Stimulated activated CD8-positive, alpha-beta memory T cell treated with anti-CD3 and anti-CD28 coated beads, Interleukin-7, amount 100 ng/mL, for 1 hour (primary cell): ENCODE measurements at places on chromosomes 5 and 9.

- no peak for DNase-seq
These were observed 67.8 kb upstream of the HSPB3 start for GRCh38 chr5:54387659-54388232.

GRCh38 chr5:146528236-146528635 is 12.2 kb upstream of the GPR151 start:
- no peak for DNase-seq

- DNase-seq, result no peak
These were observed 714 bp upstream of the CETN3 start for GRCh38 chr5:90410178-90410762.

- DNase-seq, result no peak
These were observed 262.5 kb upstream of the CHD1 start for GRCh38 chr5:99191206-99191745.

GRCh38 chr5:59276917-59277372 is 616.6 kb downstream of the PDE4D start:
- no peak for DNase-seq

DNA sequence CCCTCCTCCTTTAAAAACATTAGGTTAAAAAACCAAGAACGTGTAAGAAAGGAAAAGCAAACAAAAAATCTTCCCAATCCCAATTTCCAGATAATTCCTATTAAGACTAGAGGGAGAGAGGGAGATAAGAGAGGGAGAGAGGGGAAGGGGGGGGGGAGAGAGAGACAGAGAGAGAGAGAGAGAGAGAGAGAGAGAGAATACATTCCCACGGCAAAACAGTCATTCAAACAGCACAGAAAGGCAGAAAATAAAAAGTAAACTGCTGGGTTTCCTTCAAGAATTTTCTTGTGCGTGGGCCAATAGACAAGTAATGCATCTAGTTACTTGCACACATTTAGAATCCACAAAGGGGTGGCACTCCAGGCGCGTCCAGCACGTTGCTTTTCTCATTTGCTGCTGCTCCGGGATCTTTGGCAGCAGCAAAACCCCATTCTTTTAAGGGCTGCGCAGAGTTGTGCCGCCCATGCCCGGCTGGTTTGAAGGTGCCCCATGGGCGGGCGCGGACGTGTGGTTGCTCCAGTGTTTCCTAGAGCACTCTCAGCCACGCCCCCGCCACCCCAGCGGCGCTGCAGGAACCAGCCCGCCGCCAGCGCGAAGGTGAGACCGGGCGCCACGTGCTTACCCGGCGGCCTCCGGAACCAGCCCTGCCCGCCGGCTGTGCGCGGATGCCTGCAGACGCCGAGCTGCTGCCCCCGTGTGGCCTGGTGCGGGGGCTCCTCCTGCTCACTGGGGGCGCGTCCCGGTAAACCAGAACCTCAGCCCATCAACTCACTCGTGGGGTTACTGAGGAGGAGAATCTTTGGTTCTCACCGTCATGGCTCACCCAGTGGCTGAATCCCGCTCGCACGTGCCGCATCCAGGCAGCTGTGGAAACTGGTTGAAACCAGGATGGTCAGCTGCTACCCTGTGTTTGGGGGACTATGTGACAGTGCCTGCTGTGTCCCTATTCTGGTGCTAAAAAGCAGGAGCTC is 44.6 kb downstream of the STC2 start:
- DNase-seq, result peak; percentile 23

DNA sequence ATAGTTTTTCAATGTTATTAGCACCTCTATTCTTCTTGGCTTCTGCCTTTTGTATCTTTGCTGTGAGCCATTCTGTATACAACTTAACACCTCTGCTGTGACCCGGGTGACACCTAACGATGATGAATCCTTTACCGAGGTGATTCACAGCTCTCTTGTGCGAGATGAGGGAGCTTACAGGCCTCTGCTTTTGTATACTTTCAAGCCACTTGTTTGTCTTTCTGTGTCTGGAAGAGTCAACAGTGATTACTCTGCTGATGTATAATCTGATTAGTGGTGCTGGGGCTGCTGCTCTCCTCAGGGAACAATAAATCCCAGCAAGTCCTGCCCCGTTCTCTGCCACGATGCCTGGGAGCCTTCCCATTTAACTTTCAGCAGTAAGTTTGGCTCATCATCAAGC is 442.9 kb upstream of the SGCD start:
- DNase-seq, result no peak

GRCh38 chr9:110153431-110153830 is 54.5 kb downstream of the C9orf152 start:
- no peak for DNase-seq

DNA sequence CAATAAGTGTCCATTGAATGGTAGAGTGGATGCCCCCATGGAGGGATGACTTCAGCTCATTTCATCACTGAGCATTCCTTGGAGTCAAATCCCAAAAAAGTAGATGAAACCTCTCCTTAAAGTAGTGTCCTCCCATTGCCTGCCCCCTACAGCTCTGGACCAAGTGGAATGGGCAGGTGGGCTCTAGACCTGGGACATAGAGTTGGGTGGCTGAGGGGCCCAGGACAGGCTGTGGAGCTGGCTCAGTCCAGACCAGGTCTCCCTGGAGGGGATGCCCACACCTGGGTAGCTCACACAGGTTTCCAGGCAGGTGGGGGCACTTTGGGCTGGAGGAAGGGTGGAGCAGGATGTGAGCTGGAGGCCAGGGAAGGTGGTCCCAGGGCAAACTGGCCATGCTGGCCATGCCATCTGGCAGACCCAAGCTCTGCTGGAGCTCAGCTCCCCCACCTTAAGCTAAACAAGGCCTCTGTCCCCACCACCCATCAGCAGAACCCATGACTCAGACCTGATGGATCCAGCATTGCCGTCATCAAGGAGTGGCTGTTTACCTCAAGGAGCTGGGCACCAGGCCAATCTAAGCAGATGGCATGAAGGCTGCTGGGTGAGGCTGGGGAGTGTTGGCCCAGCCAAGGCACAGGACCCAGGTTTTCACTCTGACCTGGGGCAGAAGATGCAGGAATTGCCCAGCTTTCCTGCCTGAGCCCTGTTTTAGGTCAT is 6.2 kb upstream of the SPINK4 start:
- DNase-seq, result no peak

- DNase-seq, result no peak
These were observed 409.9 kb downstream of the CTNND2 start for GRCh38 chr5:11494340-11494739.

- no peak for DNase-seq
These were observed 52.1 kb downstream of the RGS7BP start for GRCh38 chr5:64557911-64558310.

DNA sequence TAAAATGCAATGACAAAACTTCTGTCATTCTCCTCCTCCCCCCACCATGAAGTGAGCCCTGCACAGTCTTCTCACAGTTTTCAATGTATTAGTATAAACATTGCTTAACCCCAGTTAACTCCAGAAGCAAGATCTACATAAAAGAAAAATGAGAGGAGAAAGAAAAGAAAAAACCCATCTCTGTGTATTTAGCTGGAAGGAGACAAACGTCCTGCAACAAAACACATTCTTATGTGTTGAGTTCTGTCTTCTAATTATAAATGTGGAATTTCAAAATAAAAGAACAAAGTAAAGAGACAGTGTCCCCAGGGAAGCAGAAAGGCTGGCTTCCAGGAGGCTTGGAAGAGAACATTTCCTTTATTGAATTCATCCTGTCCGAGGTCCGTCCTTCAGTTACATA is 491.9 kb upstream of the TUSC1 start:
- no peak for DNase-seq

GRCh38 chr5:60632153-60632552 is 67.8 kb downstream of the DEPDC1B start:
- no peak for DNase-seq

DNA sequence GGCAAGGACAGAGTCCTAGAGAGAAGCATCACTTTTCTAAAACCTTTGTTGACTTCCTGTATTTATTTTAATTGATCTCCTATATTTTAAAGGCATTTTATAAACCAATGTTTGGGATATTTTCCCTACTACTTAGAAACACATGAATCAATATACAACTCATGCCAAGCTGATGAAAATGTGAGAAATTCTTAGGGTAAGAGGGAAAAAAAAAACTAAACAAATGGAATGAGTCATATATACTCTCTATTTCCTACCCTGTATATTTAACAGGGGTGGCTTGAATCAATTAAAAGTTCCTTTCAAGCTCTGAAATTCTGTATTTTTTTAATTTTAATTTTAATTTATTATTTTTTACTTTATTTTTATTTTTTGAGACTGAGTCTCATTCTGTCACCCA is 19.6 kb downstream of the BAAT start:
- no peak for DNase-seq

GRCh38 chr5:78056053-78056452 is 238.4 kb downstream of the AP3B1 start:
- DNase-seq, result no peak

- no peak for DNase-seq
These were observed 239.9 kb downstream of the SAXO1 start for GRCh38 chr9:18793122-18793521.

DNA sequence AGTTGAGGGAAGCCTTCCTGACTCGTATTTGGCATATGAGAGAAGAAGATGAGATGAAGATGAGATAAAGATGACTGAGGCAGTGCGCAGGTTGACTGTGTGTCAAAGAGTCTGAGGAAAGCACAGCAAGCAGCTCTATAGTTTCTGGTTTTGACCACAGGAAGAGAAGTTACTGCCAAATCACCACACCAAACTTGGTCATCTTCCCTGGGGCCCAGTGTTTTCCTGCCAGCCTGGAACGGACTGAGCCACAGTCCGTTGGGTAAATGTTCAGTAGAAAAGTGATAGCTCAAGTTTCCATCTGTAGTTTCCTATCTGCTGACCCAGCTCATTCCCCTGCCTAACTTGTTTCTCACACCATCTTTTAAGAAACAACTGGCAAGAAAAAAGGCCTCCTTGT is 80.7 kb upstream of the ADAMTS19 start:
- no peak for DNase-seq

DNA sequence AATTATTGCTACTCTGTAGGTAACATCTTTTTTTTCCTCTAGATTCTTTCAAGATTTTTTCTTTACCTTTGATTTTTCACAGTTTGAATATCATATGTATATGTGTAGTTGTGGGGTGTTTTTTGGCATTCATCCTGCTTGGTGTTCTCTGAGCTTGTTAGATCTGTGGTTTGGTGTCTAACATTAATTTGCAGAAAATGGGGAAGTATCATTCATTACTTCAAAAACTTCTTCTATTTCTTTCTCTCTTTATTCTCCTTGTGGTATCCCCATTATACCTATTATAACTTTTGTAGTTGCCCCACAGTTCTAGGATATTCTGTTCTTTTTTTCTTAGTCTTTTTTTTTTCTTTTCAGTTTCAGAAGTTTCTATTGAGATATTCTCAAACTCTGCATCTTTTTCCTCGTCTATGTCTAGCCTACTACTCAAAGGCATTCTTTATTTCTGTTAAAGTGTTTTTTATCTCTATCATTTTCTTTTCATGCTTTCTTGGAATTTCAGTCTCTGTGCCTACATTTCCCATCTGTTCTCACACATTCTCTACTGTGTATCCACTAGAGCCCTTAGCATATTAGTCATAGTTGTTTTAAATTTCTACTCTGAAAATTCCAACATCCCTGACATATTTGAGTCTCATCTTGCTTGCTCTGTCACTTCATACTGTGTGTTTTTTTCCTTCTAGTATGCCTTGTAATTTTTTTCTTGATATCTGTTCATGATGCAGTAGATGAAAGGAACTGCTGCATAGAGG is 60.1 kb upstream of the GNA14 start:
- DNase-seq, result no peak

DNA sequence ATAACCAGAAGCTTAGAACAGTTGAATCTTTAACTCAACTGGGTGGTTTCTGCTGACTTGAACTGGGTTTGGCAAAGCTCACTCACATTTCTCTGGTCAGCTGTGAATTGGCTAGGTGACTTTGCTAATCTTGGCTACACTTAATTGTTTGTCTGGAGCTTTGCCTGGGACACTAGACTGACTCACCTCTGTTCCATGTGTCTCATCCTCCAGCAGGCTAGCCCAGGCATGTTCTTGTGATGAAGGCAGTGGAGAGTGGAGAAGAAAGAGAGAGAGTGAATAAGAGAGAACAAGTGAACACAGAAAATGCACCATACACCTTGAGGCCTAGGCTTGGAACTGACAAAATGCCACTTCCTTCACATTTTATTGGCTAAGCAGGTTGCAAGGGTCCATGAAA is 32.6 kb downstream of the SPATA31D1 start:
- DNase-seq, result no peak

DNA sequence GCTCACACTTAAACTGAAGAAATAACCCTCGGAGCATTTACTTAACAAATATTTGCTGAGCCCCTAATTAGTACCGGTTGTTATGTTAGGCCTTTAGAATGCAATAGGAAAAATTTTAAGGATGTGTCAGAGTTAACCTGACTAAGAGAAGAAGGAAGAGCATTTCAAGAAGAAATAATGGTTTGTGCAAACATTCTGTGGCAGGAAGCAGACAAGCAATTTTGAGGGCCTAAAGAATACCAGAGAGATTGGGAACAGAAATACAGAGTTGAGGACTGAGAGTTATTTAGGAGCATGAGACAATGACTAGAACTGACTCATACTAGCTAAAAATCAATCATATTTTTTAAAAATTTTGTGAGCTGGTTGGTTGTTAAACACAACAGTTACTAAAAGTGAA is 218.8 kb downstream of the PRR16 start:
- no peak for DNase-seq

DNA sequence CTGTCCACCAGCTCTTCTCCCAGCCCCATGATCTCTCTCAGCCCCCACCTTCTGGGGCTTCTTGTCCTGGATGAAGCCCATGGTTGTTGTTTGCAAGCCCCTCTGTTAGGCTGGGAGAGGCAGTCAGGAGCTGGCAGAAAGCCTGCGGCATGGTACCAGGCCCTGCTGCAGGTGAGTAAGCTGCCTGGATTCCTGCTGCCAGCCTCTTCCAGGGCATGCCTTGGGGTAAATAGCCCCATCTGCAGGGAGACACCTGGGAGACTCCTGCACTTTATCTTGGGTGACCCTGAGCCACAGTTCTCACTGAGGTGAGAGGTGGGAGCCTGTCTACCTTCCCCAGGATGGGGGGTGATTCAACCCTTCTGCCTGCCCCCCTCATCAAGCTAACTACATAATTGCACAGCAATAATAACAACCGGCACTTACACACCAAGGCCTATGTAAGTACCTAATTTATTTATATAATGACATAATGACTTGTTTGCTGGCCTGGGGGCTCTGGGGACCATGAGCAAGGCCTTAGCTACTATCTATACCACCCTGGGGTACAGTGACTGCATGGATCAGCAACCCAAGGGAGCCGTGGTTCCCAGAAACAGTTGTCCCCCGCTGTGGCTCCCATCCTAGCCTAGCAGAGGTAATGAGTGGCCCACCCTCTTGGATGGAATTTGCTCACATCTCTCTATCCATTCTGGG is 116.0 kb downstream of the PSD2 start:
- DNase-seq, result no peak

DNA sequence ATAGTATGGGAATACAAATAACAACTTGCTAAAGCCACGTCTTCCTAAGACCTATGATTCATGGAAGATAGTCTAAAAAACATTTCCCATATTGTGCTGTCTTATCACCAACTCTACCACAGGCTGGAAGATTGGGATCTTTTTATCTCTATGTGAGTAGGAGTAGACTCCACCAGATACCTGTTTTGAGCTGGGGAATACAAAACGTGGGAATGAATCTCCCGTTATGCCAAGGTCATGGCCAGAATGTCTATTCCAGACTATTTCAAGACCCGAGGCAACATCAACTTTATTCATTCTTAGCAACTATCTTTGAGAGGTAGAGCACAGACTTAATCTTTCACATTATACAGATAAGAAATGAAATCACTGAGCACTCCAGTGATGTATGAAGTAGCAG is 2350.9 kb upstream of the WWC1 start:
- no peak for DNase-seq

- no peak for DNase-seq
These were observed 16.3 kb downstream of the ECPAS start for GRCh38 chr9:111467778-111468367.
